Right renal pelvis (tissue), 4 donors: ENCODE measurements at places on chromosomes 1 and 21.

- DNase-seq: no peak
These were observed 11.9 kb downstream of the HECTD3 start for GRCh38 chr1:44999232-44999631.

GRCh38 chr1:202998836-202999750 is 8.1 kb upstream of the TMEM183A start:
- peak; percentile 54 for DNase-seq

DNA sequence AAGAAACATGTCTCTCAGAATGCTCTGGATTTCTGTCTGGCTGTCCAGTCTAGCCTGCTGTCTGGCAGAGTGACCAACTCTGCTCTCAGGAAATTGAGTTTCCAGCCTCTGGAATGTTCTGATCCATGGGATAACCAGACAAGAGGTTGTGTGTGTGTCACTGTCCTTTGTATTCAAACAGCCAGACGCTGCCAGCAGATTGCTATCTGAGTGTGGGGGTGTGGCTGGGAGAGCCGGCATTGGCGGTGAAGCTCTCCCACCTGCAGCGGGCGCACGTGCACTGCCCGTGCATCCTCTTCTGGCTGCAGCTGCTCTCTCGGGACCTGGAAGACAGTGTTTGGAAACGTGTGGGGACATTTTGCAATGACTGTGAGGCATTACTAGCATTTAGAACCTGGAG is 26.1 kb downstream of the PKP1 start:
- DNase-seq: peak; percentile 38

GRCh38 chr1:108141621-108142020 is 58.5 kb downstream of the SLC25A24 start:
- DNase-seq: no peak
